ENCODE measurements at places on chromosomes 3 and 15. TPM values are rescaled to one million over a fixed set of nuclear protein-coding genes. Genes with fewer than 3 reads are reported as not detected.

FMN1 gene
- 0.24 TPM for total RNA-seq

GPR160 gene
- 2.9 TPM for total RNA-seq

CPN2 gene
- total RNA-seq = not detected

CNTN6 gene
- total RNA-seq = not detected

SPPL2A gene
- 105 TPM for total RNA-seq

C2CD4A gene
- 0.13 TPM for total RNA-seq

ALDH1A3 gene
- not detected for total RNA-seq

ADGRG7 gene
- not detected for total RNA-seq

PCOLCE2 gene
- not detected for total RNA-seq

UBA7 gene
- 58.3 TPM for total RNA-seq

BCHE gene
- total RNA-seq = not detected

KIF15 gene
- total RNA-seq = 21.7 TPM

FEZF2 gene
- total RNA-seq = not detected

NANOGP8 gene
- total RNA-seq = not detected

VIPR1 gene
- 5.4 TPM for total RNA-seq

RBSN gene
- 12.2 TPM for total RNA-seq

GOLGA8J gene
- total RNA-seq = not detected

HESX1 gene
- total RNA-seq = not detected

Measured in CD8-positive, alpha-beta memory T cell (primary cell).